M059J (cell line): ENCODE measurements at places on chromosomes 7 and 10.
A peak's percentile ranks its signal among the peaks of the same experiment; 100 is the strongest.

GRCh38 chr7:54664235-54665228 lies 94.5 kb downstream of the SEC61G start:
- peak; percentile 9 for DNase-seq

DNA sequence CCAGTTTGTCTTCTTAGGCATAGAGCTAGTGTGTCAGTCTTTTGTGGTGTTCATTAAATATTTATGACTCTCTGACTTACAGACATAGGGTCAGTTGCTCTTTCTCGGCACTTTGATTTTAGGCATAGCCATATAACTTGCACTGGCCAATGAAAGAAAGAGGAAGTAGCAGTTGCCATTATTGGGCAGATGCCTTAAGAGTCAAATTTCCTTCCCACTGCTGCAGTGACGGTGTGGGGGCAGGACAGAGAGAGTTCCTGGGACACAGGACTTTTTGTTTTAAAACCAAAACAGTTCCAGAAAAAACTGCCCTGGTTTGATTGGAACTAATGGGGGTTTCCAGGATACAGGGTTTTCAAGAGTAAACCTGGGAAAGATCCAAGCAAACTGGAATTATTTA lies 60.2 kb upstream of the PHF14 start:
- DNase-seq = no peak

GRCh38 chr10:69092959-69093850 lies 5.3 kb downstream of the SRGN start:
- peak; percentile 87 for DNase-seq

DNA sequence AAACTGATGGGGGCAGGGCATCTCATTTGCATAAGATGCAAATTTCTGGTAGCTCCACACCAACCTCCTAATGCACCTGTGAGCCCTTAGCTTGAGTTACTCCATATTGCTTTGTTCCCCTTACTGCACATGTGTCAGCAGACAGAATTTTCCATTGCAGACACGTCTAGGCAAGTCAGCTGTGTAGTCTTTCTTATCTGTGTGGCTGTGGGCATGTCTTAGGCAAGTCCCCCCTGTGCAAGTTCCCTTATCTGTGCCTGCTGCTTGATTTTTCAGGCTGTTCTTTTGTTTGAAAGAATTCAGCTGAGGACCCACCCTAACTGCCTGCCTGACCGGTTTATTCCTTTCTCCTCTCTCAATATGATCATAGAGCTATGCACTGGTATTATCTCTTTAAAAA lies 28.5 kb upstream of the TRIM24 start:
- DNase-seq = no peak

GRCh38 chr10:132787495-132788179 lies 1.7 kb upstream of the NKX6-2 start:
- no peak for DNase-seq

DNA sequence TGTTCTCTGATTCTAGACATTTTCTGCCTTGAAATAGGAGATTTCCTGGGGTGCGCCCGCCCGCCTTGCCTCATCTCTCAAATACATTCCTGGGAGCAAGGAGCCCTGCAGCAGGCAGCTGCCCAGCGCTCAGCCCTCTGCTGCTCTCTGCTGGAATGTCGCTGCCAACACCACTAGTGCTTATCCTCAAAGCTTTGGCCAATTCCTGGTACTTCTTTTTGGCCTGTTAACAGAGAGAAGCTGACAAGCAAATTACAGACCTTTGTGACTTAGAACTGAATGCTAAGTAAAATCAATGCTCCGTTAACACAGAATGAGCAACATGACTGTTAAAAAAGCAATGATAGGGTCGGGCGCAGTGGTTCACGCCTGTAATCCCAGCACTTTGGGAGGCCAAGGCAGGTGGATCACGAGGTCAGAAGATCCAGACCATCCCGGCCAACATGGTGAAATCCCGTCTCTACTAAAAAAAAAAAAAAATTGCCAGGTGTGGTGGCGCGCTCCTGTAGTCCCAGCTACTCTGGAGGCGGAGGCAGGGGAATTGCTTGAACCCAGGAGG lies 41.9 kb upstream of the SYPL1 start:
- DNase-seq = peak; percentile 78

GRCh38 chr7:115340828-115341227 lies 418.9 kb downstream of the MDFIC start:
- peak; percentile 51 for DNase-seq

DNA sequence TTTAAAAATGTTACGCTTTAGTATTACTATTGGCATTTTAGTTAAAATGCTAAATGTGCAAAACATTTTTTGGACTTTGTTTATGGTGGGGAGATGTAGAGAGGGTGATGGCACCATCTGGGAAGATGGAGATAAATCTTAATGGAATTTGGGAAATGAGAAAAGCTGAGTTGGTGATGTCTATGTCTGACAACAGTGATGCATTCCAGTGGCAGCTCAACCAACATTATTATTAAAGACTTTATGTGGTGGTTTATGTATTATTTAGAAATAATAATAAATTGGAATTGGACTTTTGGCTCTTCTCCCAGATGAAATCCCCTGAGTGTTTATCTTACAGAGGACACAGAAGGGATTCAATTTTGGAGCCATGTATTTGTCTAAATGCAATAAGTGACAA lies 77.6 kb downstream of the SEC23IP start:
- no peak for DNase-seq

GRCh38 chr10:79258894-79259293 lies 88.4 kb upstream of the PPIF start:
- no peak for DNase-seq

GRCh38 chr10:127926455-127926854 lies 19.6 kb downstream of the PTPRE start:
- DNase-seq = no peak

GRCh38 chr10:61021926-61022325 lies 77.9 kb upstream of the RHOBTB1 start:
- DNase-seq = no peak

GRCh38 chr10:97708976-97709946 lies 4.3 kb upstream of the MARVELD1 start:
- DNase-seq = peak; percentile 69
